ENCODE measurements at places on chromosomes 5 and 9.

DNA sequence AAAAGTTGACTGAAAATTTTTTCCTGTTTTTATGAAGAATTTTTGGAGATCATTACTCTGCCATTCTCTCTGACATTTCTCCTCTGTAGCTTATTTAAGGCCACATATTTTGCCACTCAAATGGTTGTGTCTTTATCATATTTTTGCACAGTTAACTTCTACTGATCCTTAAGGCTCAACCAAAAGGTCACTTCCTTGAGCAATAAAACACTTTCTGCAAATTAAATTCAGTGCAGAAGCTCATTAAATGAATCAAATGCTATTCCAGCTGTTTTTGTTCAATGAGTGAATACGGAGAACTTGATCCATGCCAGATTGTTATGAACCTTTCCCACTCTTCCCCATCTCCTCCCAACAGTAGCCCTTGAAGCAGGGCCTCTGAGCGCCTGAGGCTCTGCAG is 93.8 kb upstream of the EPB41L4A start:
- DNase-seq: no peak

GRCh38 chr5:116862632-116863455 is 288.2 kb upstream of the SEMA6A start:
- DNase-seq: no peak

DNA sequence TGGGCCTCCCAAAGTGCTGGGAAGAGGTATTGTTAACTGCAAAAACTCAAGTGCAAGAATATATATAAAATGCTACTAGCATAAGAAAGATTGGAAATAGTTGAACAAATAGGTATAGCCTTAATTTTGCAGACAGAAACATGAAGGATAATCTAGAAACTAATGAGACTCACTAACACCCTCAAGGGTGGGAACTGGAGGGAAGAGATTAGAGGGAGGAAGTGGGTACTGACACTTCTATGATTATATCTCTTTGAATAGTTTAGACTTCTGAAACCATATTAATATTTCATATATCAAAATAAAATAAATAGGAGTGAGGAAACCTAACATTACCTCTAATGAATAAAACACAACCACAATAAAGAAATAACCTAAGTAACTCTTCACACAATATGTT is 23.0 kb downstream of the AUH start:
- no peak for DNase-seq

- DNase-seq: no peak
These were observed 4.5 kb downstream of the GSN start for GRCh38 chr9:121272401-121272948.

DNA sequence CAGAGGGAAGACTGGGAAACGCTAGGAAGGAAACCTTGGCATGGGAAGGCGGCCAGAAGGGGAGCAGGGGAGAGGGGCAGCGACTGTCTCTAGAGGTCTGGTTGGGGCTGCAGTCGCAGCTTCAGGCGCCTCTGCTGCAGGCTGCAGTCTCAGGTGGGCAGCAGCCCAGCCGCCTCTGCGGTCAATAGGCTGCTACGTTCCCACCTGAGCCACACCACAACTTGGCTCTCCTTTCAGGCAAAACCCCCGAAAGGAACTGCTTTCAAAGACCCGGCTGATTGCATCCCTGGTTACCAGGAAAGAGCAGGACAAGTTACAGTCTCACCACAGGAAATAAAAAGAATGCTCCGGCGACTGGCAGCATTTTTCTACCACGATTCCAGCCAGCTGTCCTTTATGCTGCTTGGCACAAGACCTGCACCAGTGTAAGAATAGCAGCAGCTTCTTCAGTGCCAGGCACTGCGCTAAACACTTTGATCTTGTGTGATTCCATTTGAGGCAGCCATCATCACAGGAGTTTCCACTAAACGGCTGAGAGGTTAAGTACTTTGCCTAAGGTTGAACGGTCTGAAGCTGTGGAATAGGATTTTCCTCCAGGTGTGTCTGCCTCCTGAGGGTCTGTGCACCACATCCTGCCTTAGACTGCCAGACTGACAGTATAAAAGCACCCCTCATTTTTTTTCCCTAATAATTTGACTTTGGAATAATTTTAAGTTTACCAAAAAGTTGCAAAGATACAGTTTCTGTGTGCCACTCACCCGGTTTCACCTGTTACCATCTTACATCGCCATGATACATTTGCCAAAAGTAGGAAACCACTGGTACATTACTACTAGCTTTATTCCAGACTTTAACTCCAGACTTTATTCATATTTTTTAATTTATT is 7.5 kb downstream of the RPS14 start:
- no peak for DNase-seq

DNA sequence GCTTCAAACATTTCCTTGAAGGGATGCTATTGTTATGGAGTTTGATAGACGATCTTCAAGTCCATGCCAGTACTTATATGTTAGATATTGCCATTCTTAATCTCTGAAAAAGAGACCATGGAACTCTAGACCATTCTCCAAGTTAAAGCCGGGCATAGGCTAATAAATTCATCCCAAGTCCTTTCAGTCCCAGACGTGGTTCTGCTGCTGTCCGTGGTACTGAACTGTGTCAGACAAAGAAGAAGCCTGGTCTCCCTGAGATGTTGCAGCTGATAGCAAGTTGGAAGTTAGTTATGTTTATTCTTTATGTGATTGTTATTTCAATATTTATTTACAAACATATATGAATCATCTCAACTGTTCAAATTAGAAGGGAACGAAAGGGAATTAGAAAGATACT is 158.7 kb downstream of the NMUR2 start:
- DNase-seq: no peak

DNA sequence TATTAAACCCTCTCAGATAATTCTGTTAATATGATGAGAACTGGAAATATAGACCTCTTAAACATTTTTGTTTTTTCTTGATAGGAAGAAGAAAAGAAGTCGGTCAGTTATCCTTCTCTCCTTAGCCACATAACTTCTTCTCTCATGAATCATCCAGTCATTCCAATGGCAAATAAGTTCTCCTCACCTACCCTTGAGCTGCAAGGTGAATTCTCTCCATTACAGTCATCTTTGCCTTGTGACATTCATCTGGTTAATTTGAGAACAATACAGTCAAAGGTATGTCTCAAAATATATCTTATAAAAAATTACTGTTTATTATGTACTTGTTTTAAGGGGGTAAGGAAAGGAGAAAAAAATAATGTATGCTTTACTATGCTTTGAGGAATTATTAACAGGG is 165.3 kb downstream of the MAN2A1 start:
- no peak for DNase-seq

- no peak for DNase-seq
These were observed 15.3 kb downstream of the GPR21 start for GRCh38 chr9:123048748-123049147.

- no peak for DNase-seq
These were observed 62.0 kb downstream of the AMBP start for GRCh38 chr9:114016101-114016500.

- no peak for DNase-seq
These were observed 40.0 kb downstream of the CPLANE1 start for GRCh38 chr5:37208883-37209797.

GRCh38 chr5:169804861-169805260 is 167.8 kb downstream of the DOCK2 start:
- no peak for DNase-seq

DNA sequence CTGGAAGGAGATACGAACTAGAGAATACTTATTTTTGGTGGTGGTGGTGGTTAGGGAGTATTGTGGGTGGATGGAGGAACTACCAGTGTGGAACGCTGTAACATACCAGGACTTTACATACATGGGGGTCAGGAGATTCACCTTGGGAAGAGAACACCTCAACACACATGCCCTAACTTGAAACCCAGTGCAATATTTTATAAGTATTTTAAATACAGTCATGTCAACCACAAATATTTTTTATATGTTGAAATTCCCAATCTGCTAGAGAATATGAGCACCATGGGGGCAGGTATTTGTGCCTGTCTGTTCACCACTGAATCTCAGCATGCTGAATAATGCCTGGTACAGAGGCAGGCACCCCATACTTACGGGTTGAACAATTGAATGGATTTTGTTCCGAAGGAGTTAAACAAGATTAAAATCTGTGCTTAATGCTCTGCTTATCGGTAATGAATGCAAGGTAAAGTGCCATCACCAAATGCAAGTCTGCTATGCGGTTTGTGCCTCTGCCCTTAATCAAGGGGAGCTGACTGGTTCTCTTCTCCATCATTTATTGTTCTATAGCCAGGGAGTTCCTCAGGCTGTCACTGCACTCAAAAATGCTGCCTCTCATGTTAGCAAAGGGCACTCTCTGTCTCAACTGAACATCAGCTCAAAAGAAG is 65.3 kb downstream of the RASEF start:
- no peak for DNase-seq

DNA sequence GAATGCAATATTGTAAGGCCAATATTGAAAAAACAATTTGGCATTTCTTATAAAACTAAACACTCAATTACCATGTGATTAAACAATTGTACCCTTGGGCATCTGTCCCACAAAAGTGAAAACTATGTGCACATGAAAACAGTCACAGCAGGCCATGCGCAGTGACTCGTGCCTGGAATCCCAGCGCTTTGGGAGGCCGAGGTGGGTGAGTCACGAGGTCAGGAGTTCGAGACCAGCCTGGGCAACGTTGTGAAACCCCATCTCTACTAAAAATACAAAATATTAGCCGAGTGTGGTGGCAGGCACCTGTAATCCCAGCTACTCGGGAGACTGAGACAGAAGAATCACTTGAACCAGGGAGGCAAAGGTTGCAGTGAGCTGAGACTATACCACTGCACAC is 343.7 kb downstream of the DMRTA1 start:
- no peak for DNase-seq

DNA sequence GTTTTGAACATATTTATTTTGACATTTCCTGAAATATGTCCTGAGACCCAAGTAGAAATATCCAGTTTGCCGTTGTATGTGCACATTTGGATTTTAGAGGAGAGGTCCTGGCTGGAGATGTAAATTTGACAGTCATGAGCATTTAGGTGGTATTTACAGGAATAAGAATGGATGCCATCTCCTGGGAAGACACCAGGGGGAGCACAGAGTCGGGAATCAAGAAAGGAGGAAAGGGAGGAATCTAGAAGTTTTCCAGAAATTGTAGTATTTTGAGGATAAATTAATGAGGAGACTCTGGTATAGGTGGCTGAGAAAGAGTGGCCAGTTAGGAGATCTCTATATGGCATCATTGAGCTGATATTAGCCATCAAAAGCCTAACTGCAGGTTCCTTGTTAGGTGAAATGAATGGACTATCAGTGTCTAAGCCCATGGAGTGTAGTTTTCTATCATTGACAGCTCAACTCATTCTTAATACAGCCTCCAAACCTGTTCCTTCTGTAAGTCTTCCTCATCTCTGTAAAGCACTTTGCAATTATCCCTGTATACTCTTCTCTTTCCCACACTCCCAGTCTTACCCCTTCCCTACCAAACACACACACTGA is 7.2 kb downstream of the GAPT start:
- DNase-seq: no peak

GRCh38 chr9:95874989-95875304 is 544 bp upstream of the ERCC6L2 start:
- no peak for DNase-seq

DNA sequence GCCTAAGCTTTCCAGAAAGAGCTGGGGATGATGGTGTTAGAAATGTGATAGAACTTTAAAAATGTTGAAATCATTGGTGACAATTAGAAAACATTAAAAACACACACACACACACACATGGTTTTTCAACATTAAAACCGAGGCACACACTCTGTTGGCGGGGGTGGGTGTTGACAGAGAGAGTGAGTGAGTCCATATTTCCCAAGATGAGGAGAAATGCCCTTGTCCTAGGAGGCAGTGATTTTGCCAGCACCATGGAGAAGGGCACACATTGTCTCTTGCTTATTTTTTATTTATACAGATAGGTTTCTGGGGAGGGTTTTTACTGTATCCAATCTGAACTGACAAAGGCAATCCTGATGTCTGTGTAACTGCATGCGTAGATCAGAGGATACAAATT is 152.5 kb downstream of the INSYN2B start:
- DNase-seq: no peak

DNA sequence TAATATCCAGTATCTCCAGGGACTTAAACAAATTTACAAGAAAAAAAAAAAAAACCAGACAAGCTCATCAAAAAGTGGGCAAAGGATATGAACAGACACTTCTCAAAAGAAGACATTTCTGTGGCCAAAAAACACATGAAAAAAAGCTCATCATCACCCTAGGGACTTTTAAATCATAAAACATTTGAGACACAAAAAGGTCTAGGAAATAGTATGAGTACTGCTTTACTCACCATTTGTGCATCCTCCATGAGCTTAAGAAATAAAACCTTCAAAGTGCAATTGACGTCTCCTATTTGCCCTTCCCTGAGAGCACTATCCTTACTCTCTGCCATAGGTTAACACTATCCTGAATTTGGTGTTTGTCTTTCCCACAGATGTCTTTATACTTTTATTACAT is 193.7 kb upstream of the NREP start:
- DNase-seq: peak; percentile 76

DNA sequence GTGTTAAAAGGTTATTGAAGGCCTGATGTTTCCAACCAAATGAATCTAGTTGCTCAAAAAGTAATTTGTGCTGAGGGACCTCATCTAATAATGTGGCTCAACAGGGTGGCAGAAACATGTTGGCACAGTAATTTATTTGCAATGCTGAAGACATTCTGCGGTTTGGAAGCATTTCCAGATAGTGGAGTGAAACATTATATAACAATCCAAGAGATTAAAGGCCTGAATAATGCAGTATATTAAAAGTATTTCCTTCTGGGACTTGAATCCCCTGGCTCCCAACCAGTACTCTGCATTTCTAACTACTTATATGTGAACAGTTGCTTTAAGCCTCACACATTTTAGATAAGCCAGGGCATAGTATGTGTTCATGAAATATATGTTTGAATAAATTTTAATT is 25.9 kb upstream of the ALDH1A1 start:
- peak; percentile 33 for DNase-seq

- no peak for DNase-seq
These were observed 29.2 kb downstream of the NR2F1 start for GRCh38 chr5:93611976-93612854.

- no peak for DNase-seq
These were observed 69.8 kb upstream of the WDR41 start for GRCh38 chr5:77561965-77562364.

DNA sequence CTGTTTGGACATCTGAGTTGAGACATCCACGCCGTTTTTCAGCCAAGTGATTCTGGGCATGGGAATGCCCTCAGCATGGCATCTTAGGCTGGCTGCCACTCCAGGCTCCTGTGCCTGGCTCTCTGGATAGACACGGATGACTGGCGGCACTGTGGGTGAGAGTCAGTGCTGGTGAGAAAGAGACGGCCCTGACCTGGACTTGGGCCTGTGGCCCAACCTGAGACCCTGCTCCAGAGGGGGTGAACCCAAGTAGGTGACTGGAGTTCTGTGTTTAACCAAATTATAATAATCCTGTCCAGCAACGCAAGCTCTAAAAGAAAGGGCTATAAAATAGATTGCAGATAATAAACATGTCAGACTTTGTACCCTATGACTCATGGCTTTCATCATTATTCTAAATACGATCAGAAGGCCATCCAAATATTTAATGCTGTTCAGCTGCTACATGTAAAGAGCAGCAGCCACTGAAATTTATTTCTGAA is 173.9 kb downstream of the HSPA4 start:
- no peak for DNase-seq

Data from AG09309 (cell line).